ENCODE measurements at places on chromosomes 11 and 22. TPM values are rescaled to one million over a fixed set of nuclear protein-coding genes. Genes with fewer than 3 reads are reported as not detected.

ANKRD13D gene
- 70.7 TPM for total RNA-seq

ZNF70 gene
- total RNA-seq = 1.7 TPM

SLC35F2 gene
- 32.9 TPM for total RNA-seq

JOSD1 gene
- total RNA-seq = 65.2 TPM

MMP13 gene
- not detected for total RNA-seq

TRPC6 gene
- 7.3 TPM for total RNA-seq

EFCAB6 gene
- total RNA-seq = 4.2 TPM

TEX12 gene
- 0.22 TPM for total RNA-seq

GGTLC3 gene
- not detected for total RNA-seq

ROBO4 gene
- 18.1 TPM for total RNA-seq

DNA sequence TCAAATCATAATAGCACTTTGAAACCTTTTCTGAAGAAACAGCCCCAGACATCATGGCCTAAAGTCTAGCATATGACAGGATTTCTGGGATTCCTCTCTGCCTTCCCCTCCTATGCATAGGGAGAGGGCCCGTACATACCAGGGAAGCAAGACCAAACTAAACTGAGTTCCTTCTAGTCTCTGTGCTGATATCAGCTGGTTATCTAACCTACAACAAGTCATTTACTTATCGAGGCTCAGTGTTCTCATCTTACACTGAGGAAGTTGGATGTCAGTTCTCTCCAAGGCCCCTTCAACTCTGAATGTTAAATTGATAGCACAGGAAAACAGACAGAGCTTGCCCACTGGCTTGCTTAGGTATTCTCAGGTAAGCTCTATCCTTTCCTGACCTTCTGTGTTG lies 17.0 kb upstream of the GRIK4 start:
- DNase-seq = no peak

GRCh38 chr11:103798026-103798425 lies 238.4 kb upstream of the DDI1 start:
- DNase-seq = no peak

- no peak for DNase-seq
Observed at GRCh38 chr22:40328546-40329456, 17.5 kb upstream of the ADSL start.

DNA sequence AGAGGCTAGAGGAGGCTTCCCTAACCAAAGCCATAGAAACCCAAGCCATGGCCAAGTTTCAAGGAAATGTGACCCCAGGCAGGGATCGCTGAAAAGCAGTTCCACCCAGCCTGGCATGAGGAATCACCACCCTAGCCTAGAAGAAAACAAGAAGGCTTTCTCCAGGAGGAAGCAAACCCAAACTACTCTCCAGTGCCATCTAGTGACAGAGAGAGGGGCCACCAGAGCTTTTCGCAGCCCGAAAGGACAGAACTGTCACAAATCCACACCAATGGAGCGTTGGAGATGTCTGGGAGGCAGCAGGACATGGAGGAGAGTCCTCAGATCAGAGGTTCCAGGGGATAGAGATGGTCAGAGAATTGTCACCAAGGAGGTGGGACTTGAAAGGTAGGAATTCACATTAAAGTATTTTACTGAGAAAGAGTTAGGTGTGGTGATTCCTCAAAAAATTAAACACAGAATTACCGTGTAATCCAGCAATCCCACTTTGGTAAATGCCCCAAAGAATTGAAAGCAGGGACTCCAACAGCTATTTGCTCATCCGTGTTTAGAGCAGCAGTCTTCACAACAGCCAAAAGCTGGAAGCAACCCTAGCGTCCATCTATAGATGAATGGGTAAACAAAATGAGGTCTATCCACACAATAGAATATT lies 67.3 kb upstream of the NUP50 start:
- no peak for DNase-seq

- no peak for DNase-seq
Observed at GRCh38 chr11:26348776-26349175, 16.8 kb downstream of the ANO3 start.

DNA sequence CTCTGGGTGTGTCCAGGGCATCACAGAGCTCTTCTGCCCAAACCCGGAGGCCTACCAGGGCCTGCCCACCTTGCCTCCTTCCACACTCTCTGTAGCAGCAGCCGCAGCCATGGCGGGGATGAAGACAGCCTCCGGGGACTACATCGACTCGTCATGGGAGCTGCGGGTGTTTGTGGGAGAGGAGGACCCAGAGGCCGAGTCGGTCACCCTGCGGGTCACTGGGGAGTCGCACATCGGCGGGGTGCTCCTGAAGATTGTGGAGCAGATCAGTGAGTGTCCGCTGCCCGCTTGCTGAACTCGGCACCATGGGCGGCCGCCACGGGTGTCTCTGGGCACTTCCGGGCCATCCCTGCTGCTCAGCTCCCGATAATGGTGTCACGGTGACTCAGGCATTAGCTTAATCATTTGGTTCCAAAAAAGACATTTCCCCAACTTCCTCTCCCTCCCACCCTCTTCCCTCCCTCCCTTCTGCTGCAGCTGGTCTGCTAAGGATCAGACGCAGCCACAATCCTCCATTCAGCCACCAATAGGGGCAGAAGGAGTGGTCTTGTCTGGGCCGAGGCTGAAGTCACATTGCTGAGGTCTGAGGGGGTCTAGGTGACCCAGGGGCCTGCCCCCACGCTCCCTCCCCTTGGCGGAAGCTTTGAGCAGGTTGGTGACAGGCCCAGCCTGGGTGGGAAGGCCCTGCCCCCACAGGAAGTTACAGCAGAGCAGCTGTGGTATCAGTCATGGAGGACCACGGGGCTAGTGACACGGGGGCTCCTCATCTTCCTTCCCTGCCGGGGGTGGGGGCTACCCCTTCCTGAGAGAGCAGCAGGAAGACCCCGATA lies 950 bp downstream of the FERMT3 start:
- DNase-seq = peak; percentile 92

DNA sequence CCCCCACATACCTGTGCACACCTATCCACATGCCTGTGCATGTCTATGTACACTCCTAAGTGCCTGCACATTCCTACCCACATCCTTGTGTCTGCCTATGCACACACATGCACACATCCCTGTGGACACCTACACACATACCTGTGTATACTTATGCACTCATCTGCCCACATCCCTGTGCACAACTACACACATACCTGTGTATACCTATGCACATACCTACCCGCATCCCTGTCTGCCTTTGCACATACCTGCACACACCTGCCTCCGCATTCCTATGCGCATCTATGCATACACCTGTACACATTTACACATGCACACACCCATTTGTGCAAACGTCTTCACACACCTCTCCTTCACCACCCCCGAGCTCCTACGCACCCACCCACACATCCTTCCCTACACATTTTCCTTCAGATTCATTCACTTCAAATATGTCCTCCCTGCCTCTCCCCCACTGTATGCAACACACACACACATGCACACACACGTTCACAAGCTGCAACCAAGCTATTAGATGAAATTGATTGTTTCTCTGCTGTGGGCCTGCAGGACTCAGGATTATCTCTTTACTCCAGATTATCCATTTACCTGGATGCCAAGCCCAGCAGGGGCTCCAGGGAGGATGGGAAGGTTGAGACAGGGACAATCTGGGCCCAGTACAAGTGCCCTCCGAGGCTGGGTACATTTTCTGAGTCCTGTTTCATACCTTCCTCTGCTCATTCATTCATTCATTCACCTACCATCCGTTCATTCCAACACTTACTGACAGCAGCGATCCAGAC lies 53.2 kb downstream of the TSPAN18 start:
- DNase-seq = no peak

- no peak for DNase-seq
Observed at GRCh38 chr11:57482782-57483561, 22.6 kb downstream of the RTN4RL2 start.

GRCh38 chr11:42043312-42043711 lies 583.9 kb upstream of the LRRC4C start:
- no peak for DNase-seq

DNA sequence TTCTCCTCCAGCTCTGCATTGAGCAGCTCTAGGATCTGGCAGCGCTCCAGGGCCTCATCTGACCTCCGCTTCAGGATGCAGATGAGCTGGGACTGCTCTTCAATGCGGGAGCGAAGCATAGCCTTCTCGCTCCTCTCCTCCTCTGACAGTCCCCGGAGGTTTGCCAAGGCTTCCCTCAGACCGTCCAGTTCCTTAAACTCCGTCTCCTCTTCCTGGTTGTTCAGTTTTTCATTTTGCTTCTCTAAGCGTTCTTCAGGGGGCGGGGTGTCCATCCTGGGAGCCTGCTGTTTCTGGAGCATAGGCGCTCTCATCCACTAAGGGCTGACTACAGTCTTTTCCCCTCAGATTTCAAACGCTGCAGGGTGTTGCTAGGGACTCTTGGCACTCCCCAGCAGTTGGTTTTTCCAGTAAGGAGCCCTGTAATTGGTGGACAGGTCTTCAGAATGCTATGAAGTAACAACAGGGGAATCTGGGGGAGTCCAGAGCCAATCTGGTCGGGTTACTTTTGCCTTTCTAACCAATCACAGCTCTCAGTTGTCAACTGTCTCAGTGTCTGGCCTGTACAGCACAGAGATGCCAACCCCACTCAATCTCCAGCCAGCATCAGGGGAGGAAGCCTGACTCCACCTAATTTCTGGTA lies at the start of gene CCDC89:
TSS of gene CCDC89 (minus strand) at position 376 of the 640 bp plus-strand sequence. CDS start at position 311, 65 bp downstream.
- DNase-seq = peak; percentile 92

DNA sequence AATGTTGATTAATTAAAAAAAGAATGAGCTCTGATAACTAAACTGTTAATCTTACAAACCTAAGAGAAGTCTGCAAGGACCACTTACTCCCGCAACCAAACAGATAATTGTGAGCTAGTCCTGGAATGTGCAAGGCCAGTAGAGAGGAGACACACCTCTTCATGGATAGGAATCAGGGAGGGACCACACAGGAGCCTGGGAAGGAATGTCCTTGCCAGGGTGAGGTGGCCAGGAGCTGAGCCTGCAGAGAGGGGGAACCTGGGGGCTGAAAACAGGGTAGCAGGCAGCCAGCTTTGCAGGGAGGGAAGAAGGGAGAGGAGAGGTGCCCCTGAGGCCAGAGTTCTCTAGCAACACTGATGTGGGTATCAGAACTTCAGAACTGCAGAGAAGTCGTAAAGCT lies 9.4 kb upstream of the NLRP10 start:
- DNase-seq = no peak

- DNase-seq = peak; percentile 22
Observed at GRCh38 chr11:123478352-123478987, 48.4 kb downstream of the GRAMD1B start.

DNA sequence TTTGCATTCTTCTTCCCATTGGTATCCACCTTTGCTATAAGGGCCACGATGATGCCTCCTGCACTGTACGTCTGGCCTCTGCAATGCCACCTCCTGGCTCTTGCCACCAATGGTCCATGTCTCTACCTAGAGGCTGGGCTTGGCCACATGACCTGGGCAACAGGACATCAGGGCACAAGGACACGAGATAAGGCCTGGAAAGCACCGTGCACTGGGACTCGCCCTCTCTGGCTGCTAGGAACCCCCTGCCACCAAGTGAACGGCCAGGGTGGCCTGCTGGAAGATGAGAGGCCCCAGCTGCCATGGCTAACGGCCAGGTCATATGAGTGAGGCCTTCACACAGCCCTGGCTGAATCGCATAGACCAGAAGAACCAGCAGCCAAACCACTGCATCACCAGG lies 87.4 kb downstream of the TRMU start:
- DNase-seq = no peak

DNA sequence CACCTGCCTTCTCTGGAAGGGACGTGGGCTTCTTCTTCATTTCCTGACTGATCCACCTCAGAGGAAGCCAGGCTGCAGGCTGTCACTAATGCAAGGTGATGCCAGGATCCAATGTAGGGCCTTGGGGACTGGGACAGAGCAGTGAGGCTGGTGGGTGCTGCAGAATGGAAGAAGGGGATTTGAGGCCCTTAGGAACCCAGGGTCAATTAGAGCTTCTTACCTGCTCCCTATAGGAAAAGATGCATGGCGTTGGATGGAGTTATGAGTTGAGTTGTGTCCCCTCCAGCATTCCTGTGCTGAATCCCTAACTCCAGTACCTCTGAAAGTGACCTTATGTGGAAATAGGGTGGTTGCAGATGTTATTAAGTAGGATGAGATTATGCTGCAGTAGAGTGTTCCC lies 190.4 kb downstream of the MIAT start:
- no peak for DNase-seq

GRCh38 chr11:134390706-134391569 lies 21.1 kb downstream of the B3GAT1 start:
- DNase-seq = no peak

- DNase-seq = no peak
Observed at GRCh38 chr22:26740253-26740652, 82.9 kb downstream of the MIAT start.

GRCh38 chr11:77865805-77866204 lies 44.9 kb downstream of the AAMDC start:
- no peak for DNase-seq

GRCh38 chr11:706957-707816 lies 1.2 kb downstream of the EPS8L2 start:
- no peak for DNase-seq

DNA sequence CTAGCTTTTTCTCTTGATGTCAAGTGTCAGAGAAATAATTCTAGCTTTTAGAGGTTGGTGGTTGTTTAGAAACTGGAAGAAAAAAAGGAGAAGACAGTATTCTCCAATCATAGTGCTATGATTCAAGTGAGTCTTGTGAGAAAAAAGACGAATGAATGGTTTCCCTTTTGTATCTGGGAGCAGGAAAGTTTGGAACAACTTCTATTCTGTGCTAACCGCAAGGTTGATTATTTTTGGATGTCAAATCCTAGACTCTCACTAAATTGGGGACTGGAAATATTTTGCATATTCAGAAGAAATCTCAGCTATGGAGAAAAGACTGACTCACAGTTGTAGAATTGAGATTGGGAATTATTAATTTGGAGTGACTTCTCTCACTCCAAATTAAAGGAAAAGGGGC lies 69.2 kb downstream of the SYT13 start:
- no peak for DNase-seq

DNA sequence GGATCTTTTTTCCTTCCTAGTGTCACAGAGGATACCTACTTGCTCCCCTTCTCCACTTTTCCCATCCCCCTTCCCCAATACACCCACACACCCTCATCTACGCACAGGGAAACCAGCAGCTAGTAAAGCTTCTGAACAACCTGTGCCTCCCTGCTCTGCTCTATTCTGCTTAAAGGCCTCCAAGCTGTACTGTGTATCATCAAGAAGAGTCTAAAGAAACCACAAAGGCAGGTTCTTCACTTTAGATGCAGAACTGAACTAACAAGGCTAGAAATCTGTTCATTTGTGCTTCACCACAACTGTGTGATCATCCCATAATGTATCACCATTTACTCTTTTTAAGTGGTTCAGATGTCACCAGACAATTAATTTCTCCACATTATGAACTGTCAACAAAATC lies 132.5 kb downstream of the SGSM3 start:
- no peak for DNase-seq

GRCh38 chr11:55707029-55707428 lies 45.0 kb downstream of the OR4C6 start:
- DNase-seq = no peak

GRCh38 chr11:16881074-16881709 lies 133.0 kb downstream of the PLEKHA7 start:
- peak; percentile 90 for DNase-seq

GRCh38 chr11:44943118-44943517 lies 7.6 kb downstream of the TP53I11 start:
- DNase-seq = no peak

GRCh38 chr22:22377335-22377734 lies 131.2 kb downstream of the ZNF280B start:
- no peak for DNase-seq

Measured in lower leg skin (tissue), 4 donors.